Suppressor macrophage treated with lipopolysaccharide for 4 hours (primary cell): ENCODE measurements at places on chromosomes 12 and 14.

DNA sequence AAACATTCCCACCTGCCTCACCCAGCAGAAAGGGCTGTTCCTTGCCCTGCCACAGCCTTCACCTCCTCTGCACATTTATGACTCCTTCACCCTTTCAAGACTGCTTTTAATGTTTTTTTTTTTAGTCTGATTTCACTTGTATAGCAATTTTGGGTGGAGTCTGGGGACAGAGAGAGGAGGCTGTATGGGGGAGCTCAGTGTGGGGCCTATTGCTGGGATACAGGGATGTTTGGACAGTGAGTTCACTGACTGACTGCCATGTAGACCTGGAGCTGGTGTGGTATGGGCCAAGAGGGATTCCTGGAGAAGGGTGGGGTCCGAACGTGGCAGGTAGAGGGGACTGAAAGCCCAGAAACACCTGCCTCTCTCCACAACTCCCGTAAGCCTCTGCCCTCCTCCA, 1.9 kb upstream of the KRT85 start:
- DNase-seq, result no peak

- DNase-seq, result peak; percentile 31
Observed at GRCh38 chr12:69388371-69388770, 28.8 kb downstream of the YEATS4 start.

DNA sequence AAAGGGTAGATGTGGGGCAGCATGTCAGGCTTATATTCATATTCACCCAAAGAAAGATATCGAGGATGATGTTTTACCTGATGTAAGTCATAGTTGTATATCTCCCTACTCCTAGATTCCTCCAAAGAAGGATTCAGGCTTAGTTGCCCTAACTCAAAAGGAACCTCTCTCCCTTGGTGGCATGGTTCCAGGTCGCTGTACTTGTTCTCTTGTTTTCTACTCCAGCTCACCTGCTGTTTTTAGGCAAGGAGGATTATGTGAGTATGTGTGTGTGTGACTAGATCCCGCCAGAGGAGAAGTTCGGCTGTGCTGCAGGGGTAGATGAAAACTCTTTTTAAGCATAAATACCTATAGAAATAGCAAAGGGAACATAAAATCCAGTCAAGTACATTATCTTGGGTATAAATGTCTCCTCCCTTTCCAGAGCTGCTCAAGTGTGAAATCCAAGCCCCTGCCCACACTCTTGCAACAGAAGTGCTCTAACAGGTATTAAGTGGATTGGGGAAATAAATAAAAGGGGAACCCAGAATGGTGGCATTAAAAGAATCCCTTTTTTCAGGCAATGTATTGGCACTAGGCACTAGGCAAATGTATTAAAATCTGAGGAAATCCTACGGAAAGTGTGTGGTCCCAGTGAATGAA, 375.7 kb downstream of the ZFP36L1 start:
- no peak for DNase-seq

DNA sequence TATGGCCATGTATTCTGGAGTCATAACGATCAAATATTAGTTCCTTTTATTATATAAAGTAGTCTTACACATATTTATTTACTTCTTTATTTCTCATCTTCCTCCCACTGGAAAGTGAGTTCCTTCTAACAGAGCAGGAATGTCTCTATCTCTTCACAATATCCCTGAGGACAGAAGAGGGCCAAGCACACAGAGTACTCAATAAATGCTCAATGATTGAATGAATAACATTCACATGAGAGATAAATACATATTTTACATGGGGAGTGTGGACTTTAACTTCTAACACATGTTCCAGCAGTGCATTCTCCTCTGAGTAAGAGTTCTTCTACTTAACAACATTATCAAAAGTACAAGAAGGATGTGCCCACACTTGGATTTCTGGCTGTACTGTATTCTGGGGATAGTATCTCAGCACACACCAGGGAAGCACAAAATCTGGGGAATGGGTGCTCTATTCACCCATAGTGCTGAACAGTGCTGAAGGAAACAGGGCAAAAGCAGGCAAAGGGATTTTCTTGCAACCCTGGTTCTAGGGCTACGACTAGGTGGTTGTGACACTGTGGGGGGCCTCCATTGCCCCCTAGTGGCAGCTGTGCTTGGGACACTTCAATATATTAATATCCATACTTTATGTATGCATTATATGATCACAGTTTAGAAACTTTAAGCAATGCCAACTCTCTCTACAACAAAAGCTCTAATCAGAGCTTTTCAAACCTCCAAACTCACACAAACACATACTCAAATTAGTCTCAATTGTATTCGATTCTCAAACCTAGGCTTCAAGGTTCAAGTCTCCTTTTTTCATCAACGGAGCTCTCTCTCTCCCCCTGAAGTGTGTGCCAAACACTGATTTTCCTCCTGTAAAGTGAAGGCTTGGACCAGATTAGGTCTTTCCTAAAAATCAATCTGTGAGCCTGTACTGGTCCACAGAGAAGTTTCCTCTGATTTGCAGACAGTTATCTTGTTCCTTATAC, 115.5 kb downstream of the SLC2A13 start:
- peak; percentile 66 for DNase-seq

- DNase-seq, result no peak
Observed at GRCh38 chr12:115109863-115110262, 425.9 kb upstream of the TBX3 start.
